ENCODE measurements at places on chromosomes 1 and 21.

GRCh38 chr1:101238031-101238628 is 1.3 kb downstream of the S1PR1 start:
- no peak for DNase-seq

DNA sequence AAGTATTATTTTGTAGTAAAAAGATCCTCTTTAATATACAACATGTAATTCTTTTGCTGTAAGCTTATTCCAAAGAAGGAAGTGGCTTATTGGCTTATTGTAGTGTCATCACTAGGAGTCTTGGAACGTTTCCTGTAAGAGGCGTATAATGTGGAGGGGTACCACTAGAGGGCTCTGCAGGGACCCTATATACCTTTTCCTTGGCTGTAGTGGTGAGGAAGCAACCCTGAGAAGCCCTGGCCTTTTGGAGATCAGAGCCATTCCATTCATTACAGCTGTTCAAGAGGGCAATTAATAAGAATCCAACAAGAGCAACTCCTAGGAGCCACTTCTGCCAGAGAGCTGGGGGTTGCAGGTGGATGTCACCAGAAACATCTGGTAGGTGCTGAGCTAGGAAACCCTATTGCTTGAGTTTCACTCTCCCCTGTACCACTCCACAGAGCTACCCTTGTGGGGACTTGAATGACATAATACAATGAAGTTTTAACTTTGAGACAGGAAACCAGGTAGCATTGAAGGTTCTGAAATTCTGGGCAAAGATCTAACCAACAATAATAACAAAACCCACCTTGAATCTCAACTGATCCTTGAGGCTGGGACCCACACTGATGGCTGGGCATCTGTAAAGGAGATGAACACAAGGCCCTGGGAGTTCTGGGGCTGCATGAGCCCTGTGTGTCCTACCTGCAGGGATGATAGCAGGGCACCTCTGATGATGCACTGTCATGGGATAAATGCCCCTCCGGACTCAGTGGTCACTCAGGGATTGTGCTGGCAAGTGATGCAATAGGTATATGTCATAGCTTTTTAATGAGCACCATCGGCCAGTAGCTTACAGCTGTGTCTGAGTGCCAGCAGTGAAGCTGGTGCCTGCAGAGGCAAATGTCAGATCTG is 160.2 kb upstream of the COA6 start:
- DNase-seq, result peak; percentile 61

GRCh38 chr21:27827972-27828371 is 861.1 kb upstream of the ADAMTS5 start:
- DNase-seq, result no peak

- DNase-seq, result no peak
Measured at GRCh38 chr21:15688809-15689208, 41.0 kb upstream of the USP25 start.

GRCh38 chr1:155504207-155504606 is 58.4 kb downstream of the ASH1L start:
- peak; percentile 40 for DNase-seq

- no peak for DNase-seq
Measured at GRCh38 chr21:42144679-42145568, 73.8 kb downstream of the UMODL1 start.

DNA sequence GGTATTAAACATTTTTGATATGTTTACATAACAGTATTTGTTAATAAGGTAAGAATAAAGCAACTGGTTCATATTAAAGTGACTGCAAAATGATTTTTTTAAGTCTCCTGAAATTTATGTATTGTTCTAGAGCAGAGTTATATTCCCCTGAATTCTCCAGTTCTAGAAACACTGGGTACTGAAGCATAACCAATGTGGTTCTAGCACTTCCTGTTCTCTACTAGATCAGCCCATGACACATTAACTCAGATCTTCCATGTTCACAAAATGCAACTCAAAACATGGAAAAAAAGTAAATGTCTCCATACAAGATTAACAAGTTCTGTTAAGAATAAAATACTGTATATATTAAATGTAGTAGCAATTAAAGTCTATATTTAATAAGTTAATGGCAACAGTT is 3.9 kb downstream of the NEGR1 start:
- no peak for DNase-seq

DNA sequence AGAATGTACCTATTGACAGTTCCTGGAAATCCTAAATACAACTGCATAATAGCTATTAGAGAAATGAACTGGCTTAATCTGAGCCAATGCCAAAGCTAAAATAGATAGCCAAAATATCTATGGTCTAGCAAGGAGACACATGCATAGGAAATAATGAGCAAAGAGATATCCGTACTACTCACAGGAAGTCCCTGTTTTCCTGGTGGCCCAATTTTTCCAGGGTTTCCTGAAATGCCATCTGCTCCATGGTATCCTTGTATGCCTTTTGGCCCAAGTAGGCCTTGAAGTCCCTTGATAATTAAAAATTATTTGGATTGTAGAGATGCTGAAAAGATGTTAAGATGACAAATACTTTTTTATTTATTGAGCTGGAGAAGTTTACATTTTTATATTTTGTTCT is 108.4 kb upstream of the ZNHIT6 start:
- no peak for DNase-seq

DNA sequence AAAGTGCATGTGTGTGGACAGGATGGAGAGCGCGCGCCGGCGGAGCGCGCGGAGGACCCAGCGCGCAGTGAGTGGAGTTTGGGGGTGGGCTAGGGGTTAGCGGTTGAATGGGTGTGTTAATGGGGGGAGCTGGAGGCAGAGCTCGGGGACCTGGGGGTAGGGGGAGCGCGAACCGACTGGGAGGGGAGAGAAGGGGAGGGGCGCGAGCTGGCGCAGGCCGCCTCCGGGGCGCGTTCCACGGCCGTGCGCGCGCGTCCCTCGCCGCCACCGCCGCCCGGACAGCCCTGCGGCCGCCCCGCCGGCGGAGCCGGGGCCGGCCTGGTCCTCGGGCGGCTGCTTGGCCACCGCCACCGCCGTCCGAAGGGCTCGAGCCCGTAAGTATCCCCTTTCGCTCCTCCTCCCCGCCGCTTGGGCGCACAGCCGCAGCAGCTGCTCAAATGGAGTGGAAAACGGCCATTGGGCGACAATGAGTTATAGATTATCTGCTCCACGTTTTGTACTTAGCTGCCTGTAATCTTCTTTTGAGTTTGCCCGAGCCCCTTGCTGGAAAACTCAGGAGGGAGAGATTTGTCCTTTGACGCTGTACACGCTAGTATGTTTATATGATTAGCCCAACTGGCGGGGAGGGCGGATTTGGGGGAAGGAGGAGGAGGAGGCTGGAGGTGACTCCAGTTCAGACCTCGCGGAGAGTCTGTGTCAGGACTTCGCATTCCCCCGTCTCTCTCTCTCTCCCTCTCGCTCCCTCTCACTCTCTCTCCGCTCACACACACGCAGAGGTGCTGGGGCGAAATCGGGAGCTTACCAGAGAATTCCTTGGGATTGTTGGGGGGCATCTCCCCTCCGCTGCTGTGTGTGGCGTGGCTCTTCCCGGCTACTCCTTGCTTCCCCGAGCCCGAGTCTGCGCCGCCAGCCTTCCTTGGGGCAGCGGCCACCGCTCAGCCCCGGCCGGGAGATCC is at the start of gene ADGRL2:
Gene ADGRL2, plus strand, starts transcription at position 240 of the 956 bp plus-strand sequence. CDS start 36,051 bp downstream, outside the sequence.
- DNase-seq, result peak; percentile 80

DNA sequence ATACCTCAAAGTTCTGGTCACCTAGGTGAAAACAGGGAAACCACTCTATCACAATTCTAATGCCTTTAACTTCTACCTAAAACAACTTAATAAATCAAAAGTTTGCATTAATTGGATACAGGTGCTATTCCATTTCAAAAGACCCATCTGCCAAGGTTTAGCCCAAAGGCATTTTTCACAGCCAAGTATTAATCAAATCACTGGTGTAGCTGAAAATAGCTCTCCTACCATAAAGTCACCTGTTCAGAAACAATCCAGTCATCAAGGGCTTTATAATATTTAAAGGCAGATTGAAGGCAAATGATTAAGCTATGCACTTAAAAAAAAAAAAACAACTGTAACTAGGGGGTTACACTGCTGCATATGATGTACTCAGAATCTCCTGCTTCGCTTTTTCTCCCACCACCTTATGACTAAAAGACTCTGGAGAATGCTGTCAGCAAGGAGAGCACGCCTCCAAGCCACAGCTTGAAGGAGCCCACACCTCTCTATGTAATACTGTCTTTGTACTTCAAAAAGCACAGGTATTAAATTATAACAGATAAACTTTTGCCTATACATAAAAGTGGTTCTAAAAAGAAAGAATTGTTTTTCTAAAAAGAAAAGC is 20.5 kb downstream of the KIAA0319L start:
- DNase-seq, result no peak

DNA sequence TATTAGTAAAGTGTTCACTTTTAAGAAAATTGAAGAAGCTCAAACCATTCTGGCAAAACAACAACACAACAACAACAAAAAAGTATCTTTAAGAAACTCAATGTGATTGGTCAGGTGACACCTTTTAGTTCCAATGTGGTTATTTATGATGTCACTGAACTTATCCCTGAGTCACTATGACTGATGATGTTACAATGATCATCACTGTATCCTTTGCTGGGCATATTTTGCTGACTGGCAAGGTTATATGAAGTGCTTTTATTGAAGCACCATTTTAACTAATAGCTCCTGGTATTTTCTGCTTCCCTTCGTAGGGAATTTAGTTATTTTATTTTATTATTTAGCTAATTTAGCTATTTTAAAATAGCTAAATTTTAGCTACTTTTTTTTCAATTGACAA is at the start of gene TEX50:
Gene TEX50, plus strand, starts transcription at position 223 of the 400 bp plus-strand sequence. CDS start 184 bp downstream, outside the sequence.
- DNase-seq, result no peak

- DNase-seq, result no peak
Measured at GRCh38 chr21:42691901-42692559, 38.6 kb downstream of the PDE9A start.

- no peak for DNase-seq
Measured at GRCh38 chr1:67368046-67368514, 60.4 kb downstream of the IL12RB2 start.

GRCh38 chr21:42696501-42697040 is 43.1 kb downstream of the PDE9A start:
- DNase-seq, result no peak

GRCh38 chr1:223704921-223705878 is 7.1 kb upstream of the CAPN2 start:
- peak; percentile 70 for DNase-seq

GRCh38 chr1:79614762-79615161 is 608.2 kb upstream of the ADGRL4 start:
- no peak for DNase-seq

DNA sequence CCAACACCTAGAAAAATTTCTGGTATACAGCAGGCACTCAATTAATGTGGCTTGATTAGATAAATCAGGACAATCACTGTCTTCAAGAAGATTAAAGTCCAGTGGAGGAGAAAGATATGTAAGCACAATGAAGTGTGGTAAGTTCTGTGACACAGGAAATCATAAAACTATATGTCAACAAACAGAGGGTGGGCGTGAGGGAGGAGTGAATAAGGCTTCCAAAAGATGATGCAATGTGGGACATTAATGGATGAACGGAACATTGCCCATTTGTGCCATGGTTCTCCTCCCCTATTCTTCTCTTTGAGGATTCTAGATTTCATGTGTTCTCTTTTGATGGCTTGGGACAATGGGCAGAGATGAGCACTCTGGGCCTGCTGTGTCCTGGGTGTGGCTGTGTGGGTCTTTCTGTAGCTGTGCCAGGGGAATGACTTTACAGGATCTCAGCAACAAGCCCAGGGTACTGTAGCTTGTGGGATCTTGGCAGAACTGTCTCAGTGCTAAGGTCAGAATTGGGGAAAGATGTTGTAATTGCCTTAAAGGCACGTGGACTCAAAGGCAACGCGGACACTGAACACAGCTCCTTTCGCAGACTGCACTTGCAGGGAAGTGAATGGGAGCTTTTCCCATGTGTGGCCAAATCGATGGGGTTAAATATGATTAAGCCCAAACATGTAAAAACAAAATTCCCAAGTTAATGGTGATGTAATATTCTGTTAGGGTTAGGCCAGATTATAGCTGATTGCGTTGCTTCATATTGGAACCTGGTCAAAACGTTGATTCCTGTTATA is 366.9 kb downstream of the TGFB2 start:
- peak; percentile 64 for DNase-seq

- no peak for DNase-seq
Measured at GRCh38 chr21:31752352-31752751, 20.4 kb upstream of the SCAF4 start.

DNA sequence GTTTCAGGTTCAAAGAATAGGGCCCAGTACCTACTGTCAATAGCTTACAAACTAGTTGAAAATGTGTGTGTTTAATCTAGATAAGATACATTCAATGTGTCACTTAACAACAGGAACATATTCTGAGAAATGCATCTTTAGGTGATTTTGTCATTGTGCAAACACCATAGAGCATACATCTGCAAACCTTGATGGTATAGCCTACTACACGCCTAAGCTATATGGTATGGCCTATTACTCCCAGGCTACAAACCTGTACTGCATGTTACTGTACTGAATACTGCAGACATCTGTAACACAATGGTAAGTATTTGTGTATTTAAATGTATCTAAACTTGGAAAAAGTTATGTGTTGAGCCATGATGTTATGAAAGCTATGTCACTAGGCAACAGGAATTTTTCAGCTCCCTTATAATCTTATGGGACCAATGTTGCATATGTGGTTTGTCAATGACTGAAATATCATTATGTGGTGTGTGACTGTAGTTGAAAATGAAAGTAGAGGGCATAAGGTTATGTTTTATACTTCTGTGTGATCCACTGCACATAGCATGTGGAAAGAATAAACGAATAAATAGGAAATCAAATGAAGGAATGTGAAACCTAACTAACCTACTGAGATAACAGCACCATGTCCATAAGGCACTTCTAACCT is 129.0 kb upstream of the CAMK1G start:
- no peak for DNase-seq

GRCh38 chr1:156525856-156526489 is 25.4 kb upstream of the MEF2D start:
- no peak for DNase-seq

GRCh38 chr1:32695098-32695904 is 7.3 kb downstream of the SYNC start:
- DNase-seq, result no peak

DNA sequence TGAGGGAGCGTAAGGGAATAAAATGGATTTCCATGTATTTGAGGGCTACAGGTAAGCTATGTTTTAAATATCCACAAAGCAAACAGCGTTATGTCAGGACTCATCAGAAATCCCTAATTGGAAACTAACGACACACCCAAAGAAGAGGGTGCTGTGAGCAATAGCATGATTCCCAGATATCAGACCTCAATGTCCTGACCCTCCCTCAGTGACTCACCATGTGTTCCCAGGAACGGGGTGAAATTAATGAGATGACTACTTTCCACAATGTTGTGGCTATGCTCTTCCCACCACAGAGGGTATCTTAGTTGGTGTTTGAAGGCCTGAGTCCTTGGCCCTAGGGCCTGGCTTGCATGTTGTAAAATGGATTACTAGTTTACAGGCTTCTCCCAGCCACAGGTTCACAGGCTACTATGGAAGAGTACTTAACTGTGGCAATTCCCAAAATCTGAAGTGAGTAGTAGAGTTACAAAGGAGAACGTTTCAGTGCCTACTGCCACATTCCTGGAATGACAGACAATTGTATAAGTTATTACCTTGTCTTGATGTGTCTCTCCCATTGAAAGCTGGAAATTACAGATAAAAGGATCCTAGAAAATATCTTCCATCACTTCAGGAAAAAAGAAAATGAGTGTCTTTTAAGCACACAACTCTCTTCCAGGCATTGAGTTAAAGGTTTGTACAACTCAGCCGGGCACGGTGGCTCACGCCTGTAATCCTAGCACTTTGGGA is 1.7 kb upstream of the KRTAP11-1 start:
- DNase-seq, result peak; percentile 4

- no peak for DNase-seq
Measured at GRCh38 chr1:110384581-110385321, 6.1 kb downstream of the SLC16A4 start.

All from A172 (cell line).